Tracheal epithelial cell (primary cell): ENCODE measurements at places on chromosomes 16 and 17. TPM values are rescaled to one million over a fixed set of nuclear protein-coding genes. Genes with fewer than 3 reads are reported as not detected.

Gene HBA1
- total RNA-seq: not detected in 2 replicates

Gene VEZF1
- 21.9 and 26.0 TPM in 2 replicates for total RNA-seq

Gene SLC38A8
- not detected in 2 replicates for total RNA-seq

Gene CDH13
- total RNA-seq: 35.2 and 41.9 TPM in 2 replicates
